Fibroblast of skin of left biceps (primary cell): ENCODE measurements at places on chromosomes 2 and 18.

DNA sequence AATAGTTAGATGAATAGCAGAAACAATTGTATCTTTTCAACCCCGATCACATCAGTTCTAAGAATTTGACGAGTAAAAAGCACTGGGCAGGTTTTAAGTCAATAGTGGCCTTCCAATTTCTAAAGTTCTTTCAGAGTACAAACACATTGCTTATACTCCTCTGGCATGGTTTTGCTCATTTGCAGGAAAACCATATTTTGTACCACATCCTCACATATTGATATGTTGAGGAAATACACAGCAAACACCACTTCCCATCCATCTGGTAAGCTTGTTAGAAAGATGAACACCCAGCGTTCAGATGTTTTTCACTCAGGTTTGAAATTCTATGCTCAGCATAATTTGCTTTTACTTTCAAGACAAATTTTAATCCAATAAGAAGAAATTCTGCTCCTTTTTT, 344.6 kb upstream of the ACVR2A start:
- no peak for DNase-seq

DNA sequence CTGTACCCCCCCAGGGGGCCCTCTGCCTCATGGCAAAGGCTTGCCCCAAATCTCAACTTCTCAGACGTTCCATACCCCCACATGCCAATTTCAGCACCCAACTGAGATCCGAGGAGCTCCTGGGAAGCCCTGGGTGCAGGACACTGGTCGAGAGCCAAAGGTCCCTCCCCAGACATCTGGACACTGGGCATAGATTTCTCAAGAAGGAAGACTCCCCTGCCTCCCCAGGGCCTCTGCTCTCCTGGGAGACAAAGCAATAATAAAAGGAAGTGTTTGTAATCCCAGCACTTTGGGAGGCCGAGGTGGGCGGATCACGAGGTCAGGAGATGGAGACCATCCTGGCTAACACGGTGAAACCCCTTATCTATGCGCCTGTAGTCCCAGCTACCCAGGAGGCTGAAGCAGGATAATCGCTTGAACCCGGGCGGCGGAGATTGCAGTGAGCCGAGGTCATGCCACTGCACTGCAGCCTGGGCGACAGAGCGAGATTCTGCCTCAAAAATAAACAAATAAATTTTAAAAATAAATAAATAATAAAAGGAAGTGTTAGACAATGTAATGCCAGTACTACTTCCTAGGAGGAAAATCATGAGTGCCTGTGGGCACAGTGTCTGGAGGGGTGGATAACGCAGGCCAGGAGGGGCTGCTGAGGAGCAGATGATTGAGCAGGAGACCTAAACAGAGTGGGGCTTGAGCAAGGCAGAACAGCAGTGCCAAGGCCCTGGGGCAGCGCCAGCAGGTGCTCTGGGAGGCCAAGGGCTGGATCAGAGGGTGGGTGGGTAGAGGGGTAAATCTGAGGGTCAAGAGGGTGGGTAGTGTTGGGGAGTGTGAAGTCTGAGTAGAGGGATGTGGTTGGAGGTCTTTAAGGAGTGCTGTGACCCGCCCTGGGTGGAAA, 4.0 kb downstream of the ALPP start:
- no peak for DNase-seq

DNA sequence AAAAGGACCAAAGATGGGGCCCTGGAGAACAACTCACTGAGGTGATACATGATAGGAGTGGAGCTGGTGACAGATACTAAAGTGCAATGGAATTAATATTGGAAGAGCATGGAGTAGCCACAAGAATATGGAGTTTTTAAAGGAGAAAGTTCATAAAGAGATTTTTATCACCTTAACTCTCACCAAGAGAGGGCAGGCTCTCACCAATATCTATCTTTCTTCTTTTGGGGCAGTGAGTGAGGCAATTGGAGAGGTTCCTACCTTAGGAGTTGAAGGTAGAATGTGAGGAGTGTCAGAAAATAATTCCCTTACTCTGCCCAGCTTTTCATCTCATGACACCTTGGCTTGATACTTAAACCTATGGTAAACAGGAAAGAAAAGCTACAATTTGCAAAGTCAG, 233.7 kb upstream of the CWC22 start:
- no peak for DNase-seq

DNA sequence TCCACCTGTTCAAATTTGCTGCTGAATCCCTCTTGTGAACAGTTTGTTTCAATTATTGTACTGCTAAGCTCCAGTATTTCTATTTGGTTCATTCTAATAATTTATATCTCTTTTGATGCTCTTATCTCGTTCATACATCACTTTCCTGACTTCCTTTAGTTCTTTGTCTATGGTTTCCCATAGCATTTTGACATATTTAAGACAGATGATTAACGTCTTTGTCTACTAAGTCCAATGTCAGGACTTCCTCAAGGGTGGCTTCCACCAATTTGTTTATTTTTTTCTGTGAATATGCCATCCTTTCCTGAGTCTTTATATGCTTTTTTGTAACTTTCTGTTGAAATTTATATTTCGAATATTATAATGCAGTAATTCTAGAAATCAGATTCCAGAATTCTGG, 9.6 kb downstream of the PIGN start:
- DNase-seq, result no peak

GRCh38 chr2:62663411-62663810, 42.1 kb upstream of the EHBP1 start:
- peak; percentile 99 for DNase-seq
